Hypothalamus (tissue), 51 donors: ENCODE measurements at places on chromosomes 3 and 15.

- no peak for DNase-seq
Observed at GRCh38 chr3:185216607-185216958, 37.3 kb downstream of the EHHADH start.

DNA sequence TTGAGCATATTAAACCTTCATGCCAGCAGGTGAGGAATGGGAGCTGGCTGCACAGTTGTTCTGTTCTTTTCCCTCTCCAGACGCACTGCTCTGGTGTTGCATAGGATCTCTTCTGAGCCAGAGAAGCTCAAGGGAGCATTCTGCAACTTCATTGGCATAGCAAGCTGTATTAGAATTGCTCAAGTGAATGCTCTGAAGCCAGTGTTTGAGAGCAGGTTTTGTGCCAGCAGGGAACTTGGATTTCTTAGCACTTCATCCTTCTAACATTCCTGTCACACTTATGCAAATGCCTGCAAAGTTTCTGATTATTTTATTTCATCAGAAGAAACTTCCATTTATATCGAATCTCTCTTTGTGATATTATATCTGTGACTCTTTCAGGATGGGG is 366.6 kb downstream of the AGBL1 start:
- DNase-seq = no peak

GRCh38 chr3:151770956-151771355 is 37.2 kb downstream of the AADACL2 start:
- DNase-seq = no peak

GRCh38 chr15:41558400-41559238 is at the start of gene TYRO3:
TSS of gene TYRO3 (plus strand) at chr15:41559212. CDS start at chr15:41559258, 46 bp downstream.
- peak; percentile 66 for DNase-seq

GRCh38 chr3:187251599-187251998 is 39.9 kb downstream of the MASP1 start:
- DNase-seq = no peak

DNA sequence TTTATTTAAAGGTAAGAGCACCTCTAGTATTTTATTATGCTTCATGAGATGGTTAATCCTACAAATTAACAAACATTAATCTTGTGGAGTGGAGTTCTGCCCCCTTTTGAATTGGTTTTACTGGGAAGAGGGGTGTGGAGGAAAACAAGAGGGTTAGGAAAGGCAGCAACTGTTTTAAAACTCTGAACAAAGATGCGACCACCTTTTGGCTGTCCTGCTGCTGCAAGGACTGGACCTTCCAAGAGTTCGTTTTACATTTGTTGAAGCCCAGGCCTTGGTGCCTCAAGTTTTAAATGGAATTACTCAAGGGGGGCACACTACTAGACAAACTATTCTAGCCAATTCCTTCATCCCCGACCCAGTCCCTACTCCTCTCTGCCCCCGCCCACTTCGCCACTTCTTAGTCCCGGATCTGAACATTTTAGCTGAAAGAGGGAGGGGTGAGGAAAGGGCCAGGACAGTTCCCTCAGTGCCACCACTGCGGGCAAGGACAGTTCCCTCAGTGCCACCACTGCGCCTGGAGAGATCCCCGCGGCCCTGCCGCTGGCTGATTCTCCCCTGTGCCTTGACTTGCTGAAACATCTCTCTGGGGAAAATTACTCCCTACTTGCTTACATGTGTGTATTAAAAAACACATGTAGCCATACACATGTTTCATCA is 11.2 kb downstream of the SOX2 start:
- peak; percentile 27 for DNase-seq

- DNase-seq = no peak
Observed at GRCh38 chr3:43030162-43030935, 51.2 kb downstream of the GASK1A start.

DNA sequence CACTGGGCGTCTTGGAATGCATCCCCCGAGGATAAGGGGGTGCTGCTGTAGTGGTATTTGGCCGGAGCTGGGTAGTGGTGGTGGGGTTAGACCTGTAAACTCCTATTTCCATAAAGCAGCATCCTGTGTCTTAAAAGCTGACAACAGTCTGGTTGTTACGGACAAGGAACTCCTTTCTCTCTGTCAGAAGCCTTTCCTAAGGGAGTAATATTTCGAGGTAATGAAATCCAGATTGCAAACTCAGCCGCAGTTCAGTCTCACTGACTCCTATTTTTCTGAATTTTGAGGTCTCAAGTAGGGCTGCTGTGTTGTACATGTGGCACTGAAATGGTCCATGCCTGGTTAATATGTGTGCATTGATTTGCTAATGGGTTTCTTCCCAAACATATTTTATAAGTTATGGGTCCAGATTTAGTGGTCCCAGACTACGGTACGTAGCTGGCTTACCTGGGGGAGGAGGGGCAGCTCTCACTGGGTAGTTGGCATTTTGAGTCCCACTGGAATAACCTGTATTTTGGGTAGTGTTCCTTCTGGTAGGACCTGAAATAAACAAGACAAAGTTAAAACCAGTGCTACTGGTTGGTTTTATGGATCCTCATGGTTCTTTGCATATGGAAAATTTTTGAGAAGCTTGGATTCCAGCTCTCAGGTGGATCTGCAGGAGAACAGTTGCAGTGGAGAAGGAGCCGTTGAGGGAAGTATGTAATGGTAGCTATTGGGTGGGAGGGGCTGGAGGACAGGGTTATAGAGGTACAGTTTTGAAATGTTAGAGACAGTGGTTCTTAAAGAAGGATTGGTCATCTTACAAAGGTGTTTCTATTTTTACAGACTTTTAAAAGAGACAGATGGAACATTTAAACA is 48.6 kb upstream of the LDHAL6B start:
- no peak for DNase-seq

DNA sequence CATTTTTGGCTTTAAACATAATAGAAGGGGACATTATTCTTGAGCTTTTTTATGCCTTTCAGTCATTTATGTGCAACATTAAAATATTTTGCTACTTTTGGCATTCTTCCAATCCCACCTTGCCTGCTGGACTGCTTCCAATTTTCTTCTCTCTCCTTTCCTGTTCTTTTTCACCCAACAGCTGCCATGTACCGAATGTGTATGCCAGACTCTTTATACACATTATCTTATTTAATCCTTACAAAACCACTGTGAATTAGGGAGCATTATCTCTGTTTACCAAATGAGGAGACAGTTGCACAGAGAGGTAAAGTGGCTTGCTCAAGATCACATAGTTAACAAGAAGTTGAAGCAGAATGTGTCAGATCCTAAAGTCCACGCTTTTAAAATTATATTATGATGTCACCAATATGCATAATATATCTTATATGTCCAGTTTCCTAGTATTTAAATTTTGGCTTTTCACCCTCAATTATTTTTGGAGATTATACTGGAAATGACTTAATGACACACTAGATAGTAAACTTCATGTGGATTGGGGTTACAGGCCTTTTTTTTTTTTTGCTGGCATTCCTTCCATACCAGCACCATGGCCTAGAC is 231.5 kb downstream of the THRB start:
- no peak for DNase-seq

GRCh38 chr3:119945291-119945690 is 149.0 kb downstream of the GSK3B start:
- no peak for DNase-seq

DNA sequence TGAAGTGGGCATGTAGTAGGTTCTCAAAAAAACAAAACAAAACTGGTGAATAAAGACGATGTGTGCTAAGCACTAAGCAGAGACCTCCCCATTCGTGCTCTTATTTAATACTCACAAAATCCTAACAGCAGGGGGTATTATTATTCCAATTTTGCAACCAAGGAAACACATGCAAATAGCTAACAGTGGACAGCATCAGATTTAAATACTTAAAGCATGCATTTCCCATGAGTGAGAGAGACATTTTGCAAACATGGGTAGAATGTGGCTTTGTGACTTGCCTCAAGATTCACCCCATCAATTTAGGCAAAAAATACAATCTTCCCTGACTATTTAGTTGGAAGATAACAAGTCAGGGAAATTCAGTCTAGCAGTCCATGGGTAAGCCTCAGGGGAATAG is 946.2 kb upstream of the CFAP20DC start:
- DNase-seq = no peak

DNA sequence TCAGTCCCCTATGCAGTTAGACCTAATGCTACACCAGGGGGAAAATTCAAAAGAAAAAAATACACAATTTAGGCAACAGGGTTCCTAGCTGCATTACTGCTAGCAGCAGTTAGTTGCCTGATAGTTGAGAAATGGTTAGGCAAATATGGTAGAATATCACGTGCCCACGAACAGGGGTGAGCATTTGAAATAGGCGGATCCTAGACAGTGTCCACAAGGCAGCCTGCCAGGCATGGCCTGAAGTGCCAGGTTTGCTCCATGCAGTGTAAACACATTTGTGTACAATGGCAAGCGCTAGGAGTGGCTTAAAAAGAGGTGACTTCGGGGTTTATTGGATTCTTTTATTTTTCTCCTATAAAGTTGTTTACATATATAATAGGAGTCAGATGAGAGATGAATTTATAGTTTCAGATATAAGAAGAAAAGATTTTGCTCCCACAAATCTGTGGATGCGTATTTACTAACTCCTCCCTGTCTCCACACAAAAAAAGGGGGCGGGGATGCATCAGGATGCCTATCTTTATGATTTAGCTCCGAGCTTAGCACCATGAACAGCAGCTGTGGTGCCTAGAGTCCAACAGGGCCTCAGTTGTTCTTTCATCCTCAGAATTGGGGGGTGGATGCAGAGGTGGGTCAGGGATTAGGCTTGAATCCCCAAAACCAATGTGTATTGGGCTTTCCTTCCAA is 3.9 kb upstream of the TGM4 start:
- DNase-seq = no peak

- no peak for DNase-seq
Observed at GRCh38 chr3:53161820-53162671, 1.0 kb downstream of the PRKCD start.

- no peak for DNase-seq
Observed at GRCh38 chr3:48467473-48468267, 21.1 kb downstream of the ATRIP start.

DNA sequence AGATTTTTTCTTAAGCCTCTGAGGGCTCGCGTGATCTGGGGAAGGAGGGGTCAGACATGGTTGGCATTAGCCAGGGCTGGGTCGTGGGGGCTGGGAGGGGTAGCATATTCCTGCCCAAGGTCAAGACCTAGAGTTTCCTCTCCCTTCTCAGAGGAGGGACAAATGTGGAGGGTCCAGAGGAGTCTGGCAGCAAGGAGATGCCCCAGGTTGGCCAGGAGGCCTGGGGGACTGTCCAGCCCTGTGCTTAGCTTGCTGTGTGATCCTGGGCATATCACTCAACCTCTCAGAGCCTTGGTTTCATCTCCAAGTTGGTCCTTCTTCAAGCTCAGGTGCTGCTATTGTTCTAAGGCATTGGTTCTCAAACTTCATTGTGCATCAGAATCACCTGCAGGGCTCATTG is 9.1 kb upstream of the CAMP start:
- no peak for DNase-seq

DNA sequence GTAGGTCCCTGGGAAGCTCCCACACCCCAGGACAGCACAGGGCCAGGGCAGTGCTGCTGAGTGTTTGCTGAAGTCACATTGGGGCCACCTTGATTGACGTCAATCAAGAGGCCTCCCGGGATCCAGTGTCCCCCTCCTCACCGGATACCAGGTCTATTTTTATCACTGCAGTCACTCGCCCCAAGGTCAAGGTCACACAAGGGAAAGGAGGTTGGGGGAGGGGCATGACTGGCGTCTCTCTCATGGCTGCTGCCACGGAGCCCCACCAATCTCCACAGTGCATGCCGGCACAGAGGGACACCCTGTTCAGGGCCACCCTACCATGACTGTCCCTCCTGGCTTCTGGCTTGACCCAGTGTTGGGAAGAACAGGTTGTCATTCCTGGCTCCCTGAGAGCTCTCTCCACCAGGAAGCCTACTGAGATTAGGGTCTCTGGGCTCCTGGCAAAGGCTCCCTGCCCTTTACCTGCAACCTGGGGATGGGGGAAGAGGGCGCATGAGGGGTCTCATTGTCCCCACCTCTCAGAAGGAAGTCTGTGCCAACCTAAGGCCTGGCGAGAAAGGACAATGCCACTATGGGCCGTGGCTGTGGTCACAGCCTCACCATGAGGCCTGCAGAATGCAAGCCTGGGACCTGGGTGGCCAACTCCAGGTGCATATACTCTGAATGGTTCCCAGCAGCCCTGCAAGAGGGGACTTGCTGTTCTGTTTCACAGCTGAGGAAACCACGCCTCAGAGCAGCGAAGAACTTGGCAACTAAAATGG is 1.5 kb downstream of the MYL3 start:
- no peak for DNase-seq

GRCh38 chr15:25182736-25183445 is 228.1 kb downstream of the SNRPN start:
- no peak for DNase-seq

DNA sequence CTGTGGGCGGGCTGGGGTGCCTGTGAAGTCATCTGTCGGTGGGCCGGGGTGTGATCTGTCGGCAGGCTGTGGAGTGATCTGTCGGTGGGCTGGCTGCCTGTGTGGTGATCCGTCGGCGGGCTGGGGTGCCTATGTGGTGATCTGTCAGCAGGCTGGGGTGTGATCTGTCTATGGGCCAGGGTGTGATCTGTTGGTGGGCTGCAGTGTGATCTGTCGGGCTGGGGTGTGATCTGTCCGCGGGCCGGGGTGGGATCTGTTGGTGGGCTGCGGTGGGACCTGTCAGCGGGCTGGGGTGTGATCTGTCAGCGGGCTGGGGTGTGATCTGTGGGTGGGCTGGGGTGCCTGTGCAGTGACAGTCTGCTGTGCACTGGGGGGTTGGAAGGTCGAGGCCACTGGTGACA is 204.5 kb downstream of the XXYLT1 start:
- no peak for DNase-seq

GRCh38 chr3:5069627-5070026 is 52.5 kb upstream of the ARL8B start:
- no peak for DNase-seq

DNA sequence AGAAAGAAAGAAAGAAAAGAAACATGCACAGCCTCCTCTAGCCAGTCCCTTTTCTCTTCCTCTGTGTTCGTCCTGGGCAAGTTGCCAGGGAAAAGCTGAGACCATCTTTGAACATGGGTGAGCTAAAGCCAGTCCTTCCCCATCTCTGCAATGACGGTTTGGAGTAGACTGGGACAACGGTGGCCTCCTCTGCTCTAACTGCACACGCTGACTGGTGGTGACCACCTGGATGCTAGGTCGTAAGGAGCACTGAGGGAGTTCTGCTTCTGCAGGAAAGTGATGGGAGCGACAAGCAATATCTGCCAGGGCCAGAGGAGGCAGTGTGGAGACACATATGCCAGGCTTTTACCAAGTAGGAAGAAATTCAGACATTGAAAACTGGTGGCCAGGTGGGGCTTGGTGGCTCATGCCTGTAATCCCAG is 111.7 kb downstream of the NUP210 start:
- DNase-seq = peak; percentile 48

DNA sequence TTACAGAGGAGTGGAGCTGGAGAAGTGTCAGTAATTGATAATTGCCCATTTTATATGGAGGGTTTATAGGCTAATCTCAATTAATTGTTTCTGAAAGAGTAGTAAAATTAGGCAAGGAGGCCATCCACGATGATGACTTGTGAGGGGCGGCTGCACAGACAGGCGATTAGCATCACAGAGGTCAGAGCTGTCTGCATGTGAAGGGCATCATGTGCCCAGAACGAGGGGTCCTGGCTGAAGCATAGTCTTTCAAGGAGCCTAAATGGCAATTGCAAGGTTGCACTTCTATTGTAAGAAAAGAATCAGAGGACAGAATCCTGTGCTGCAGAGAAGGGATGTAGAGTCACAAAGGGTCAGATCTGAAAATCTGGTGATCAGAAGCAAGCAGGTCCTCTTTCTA is 196.6 kb downstream of the EBLN2 start:
- DNase-seq = no peak
